Suppressor macrophage (primary cell): ENCODE measurements at places on chromosomes 12 and 14.
A peak's percentile ranks its signal among the peaks of the same experiment; 100 is the strongest.

DNA sequence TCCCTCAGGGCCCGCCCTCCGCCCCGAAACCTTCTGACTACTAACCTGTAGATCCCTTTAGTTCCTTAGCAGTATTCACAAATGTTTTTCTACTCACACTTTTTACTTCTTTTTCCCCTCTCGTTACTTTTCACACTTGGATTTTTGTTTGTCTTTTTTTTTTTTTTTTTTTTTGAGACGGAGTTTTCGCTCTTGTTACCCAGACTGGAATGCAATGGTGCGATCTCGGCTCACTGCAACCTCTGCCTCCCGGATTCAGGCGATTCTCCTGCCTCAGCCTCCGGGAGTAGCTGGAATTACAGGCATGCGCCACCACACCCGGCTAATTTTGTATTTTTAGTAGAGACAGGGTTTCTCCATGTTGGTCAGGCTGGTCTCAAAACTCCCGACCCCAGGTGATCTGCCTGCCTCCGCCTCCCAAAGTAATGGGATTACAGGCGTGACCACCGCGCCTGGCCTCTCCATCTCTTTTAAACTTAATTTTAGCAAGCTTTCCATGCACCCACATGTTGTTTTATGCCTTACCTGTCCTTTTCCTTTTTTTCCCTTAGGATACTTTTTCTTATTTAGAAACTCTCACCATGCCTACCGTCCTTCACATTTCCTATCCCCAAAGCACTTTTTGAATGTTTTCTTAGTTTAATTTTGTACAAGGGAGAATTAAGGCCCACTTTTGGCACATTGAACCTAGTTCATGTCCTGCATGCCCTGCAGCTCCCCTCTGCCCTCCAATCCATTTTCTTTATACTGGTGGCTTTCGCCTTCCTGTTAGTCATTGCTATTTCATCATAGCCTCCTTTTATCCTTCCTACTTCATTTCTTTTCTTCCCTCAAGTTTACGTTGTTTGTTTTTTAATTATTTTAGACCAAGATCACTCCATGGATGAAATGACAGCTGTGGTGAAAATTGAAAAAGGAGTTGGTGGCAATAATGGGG is 1.1 kb downstream of the SP1 start:
- DNase-seq = peak; percentile 79

- DNase-seq = no peak
Observed at GRCh38 chr12:67782573-67782972, 134.0 kb downstream of the DYRK2 start.

DNA sequence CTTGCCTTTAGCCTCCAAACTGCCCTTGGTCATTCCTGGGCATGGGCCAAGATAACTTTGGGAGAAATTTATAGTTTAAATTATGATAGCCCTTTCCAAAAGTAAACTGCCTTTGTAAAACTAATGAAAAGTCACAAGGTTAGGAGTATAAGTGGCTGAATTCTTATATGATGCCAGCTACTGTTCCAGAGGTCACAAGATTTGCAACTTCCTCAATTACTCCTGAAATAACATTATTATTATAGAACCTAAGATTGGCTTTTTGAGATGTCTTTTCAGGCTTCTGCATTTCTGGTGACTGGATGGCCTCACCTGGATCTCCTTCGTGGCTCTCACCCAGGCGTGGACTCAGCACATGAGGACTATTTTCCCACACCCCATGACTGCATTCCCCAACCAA is 55.0 kb downstream of the OSBPL8 start:
- DNase-seq = peak; percentile 53

GRCh38 chr14:86654558-86655184 is 1124.7 kb downstream of the FLRT2 start:
- peak; percentile 55 for DNase-seq

DNA sequence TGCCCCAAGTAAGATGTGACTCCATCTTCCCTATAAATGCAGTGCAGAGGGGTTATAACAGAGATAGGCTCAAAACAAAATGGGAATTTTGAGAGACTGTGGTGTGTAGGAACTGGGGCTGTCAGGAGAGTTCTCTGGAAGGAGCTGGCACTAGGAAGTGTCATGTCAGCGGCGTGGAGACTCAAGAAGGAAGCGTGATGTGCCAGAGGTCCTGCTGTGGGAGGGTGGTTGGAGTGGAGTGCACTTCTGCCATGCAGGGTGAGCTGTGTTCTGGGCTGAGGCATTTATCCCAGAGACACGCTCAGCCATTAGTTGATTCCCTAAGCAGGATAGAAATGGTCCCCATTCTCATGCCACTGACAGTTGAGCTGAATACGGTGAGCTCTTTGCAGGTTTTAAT is 19.0 kb downstream of the GLT1D1 start:
- DNase-seq = peak; percentile 33

GRCh38 chr12:45577844-45578399 is 151.6 kb upstream of the ARID2 start:
- DNase-seq = peak; percentile 11

- no peak for DNase-seq
Observed at GRCh38 chr12:95949477-95950206, 6.5 kb downstream of the AMDHD1 start.

GRCh38 chr12:106380954-106381353 is 23.4 kb downstream of the POLR3B start:
- DNase-seq = no peak

DNA sequence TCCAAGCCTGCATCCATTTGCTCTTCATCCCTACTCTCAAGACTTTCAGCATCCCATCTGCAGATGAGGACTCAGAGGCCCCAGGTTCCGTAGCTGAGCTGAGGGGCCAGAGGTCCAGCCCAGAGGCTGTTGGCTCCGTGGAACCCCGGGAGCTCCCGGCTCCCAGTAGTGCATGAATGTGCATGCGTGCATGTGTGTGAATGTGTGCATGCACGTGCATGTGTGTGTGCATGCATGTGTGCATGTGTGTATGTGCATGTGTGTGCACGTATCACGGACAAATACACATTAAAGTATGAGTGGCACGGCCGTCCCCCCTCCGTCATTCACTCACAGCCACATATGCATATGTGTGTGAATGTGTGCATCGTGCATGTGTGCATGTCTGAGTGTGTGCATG is 149.9 kb downstream of the KIF26A start:
- DNase-seq = no peak

- DNase-seq = no peak
Observed at GRCh38 chr12:69475237-69475975, 5.2 kb downstream of the FRS2 start.

- DNase-seq = no peak
Observed at GRCh38 chr12:58310809-58311622, 369.6 kb downstream of the ATP23 start.

DNA sequence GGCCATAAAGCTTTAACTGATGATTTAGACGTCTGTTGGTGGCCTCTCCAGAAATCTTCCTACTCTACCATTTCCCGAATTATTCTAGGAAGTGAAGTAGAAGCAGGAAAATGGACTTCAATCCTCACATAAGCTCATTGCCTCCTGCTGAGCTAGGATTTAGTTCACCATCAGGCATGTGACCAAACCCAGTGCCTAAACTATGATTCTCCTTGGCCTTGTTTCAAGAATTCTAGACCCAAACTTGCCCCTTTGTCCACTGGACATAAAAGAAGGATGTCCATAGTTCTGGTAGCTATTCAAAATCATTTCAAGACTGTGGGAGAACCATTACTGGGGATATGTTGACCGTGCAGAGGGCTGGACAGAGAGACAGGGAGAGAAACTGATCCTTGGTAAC is 105.8 kb downstream of the C12orf50 start:
- DNase-seq = no peak

DNA sequence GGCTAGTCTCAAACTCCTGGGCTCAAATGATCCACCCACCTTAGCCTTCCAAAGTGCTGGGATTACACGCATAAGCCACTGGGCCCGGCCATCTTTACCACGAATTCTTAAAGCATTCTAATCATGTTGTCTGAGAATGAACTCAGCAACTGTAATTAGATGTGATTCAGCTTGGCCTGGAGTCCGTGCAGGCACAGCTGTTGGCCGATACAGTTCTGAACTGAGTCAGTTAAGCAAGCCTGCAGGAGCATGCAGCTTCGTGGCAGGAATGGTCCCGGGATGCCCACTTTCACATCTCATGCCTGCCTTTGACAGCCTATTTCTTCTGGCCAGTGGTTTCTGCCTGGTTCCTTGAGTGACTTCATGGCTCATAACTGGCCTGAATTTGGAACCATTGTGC is 194.1 kb downstream of the ANO6 start:
- no peak for DNase-seq

DNA sequence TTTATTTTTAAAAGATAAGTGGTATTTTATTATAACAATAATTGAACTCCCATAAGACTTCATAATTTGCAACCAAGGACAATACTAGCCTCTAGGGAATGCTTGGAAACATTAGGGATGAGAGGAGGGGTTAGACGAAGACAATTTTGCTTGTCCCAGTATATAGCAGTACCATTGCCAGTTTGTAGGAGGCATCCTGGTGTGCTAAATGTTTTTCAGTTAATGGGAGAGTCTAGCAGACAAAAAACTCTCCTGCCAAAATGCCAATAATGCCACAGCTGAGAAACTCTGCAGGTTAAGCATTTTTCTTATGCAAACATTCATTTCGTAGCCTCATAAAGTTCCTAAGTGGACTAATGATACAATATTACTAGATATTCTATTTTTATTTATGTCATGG is 38.1 kb downstream of the RASSF9 start:
- DNase-seq = no peak

GRCh38 chr12:46908936-46909635 is 83.3 kb upstream of the SLC38A4 start:
- DNase-seq = no peak

DNA sequence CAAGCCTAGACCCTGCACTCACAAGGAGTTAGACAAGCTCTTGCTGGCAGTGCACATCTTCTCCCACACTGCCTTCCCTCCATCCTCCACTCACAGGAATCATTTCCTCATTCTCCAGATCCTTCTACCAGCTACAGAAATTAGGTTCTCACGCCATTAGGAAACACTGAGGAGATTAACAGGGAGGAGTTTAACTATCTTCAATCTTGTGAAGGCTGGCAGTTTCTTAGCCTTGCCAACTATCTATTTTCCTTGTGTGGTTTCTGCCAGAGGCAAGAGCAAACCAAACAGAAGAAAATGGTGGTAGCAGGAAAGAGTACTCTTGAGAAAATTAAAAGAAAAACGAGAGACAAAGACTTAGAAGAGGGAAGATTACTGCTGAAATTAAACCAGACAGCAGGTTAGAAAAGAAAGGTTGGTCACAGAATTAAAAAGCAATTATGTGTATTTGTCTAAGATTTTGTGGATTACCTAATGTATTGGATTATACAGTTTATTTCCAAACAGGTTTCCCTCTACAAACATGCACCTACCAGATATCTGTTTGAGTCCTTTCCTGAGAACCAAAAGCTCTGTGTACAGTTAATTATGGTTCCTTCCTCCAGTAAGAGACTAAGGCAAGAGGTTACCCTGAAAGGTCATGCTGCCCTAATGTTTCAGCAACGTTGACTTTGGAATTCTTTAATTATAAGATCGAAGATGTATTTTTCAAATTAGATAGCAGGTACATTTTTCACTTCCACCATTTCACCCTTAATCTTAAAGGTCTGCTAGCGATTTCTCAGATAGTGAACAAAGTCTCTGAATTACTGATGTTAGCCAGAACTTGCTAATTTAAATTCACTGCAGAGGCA is 5.0 kb downstream of the RERG start:
- no peak for DNase-seq

DNA sequence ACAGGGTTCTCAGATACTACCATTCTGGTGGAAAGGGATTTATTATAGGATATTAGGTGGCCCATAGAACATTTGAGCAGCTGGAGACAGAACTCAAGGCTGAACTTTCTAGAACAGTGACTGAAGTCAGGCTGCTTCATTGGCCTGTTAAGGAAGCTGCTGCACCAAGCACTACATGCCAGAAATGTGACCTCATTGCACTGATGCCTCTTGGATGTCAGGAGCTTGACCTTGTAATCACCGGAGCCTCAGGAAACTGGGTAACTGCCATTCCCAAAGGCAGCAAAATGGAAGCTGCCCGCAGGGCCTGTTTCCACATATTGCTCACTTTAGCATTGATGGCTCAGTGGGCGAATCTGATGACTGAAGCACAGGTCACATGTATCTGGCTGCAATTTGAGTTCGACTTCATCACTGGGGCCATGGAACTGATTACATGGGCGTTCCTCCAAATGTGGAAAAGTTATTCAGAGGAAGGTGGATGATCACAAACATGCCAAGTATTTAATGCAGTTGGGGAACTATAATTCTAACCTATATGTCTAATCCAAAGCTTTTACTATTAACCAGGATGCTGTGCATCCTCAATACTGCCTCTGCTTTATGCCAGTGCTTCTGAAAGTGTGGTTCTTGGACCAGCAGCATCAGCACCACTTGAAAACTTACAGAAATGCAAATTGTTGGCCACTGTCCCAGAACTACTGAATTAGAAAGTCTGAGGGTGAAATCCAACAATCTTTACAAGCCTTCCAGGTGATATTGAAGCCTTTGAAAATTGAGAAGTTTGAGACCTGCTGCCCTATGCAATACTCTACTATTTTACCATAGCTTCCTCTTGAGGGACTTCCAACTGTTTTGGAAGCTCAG is 337.2 kb upstream of the NAV3 start:
- DNase-seq = no peak

- no peak for DNase-seq
Observed at GRCh38 chr12:68636268-68636667, 25.6 kb downstream of the RAP1B start.

DNA sequence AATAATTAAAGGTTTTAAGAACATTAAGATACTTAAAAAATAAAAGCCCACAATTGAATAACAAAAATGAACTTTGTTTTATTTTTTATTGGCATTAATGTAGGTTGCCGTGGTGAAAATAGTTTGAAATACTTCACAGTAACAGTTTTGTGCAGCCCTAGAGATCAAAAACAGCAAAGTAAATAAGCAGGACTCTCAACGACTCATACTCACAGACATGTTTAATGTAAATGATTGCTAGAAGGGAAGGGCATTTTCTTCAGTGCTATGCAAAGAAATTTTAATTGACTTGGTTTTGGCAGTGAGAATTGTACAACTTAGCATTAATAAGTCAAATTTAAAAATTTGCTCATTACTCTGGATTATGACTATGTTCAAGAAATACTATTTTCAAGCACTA is 16.0 kb downstream of the TRMT5 start:
- DNase-seq = no peak

- DNase-seq = no peak
Observed at GRCh38 chr12:67690656-67691055, 42.1 kb downstream of the DYRK2 start.

DNA sequence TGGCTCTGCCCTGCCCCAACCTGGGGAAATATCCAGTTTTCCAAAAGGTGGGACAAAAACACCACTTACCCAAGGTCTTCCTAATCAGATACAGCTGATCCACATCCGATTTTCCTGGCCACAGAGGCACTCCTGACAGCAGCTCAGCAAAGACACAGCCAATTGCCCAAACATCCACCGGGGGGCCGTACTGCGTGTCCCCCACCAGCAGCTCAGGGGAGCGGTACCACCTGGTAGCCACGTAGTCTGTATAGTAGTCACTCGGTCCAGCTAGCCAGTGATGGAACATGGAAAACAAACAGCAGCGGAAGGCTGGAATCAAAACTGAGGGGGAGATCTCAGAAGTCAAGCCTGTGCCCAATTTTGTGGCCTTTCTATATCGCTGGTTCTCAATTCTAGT is 28.8 kb downstream of the DMAC2L start:
- no peak for DNase-seq

GRCh38 chr14:71597955-71598660 is 334.1 kb upstream of the RGS6 start:
- peak; percentile 40 for DNase-seq
